ENCODE measurements at places on chromosomes 6 and 20.

GRCh38 chr6:14743474-14744211 lies 502.2 kb upstream of the JARID2 start:
- DNase-seq: peak; percentile 100

GRCh38 chr6:81933608-81934051 lies 181.1 kb upstream of the TENT5A start:
- peak; percentile 58 for DNase-seq

GRCh38 chr6:170067181-170067641 lies 223.7 kb downstream of the DLL1 start:
- no peak for DNase-seq

- peak; percentile 1 for DNase-seq
Measured at GRCh38 chr6:25883991-25884390, 9.9 kb upstream of the SLC17A3 start.

- no peak for DNase-seq
Measured at GRCh38 chr20:63477061-63477616, 4.7 kb upstream of the KCNQ2 start.

- DNase-seq: no peak
Measured at GRCh38 chr20:35001596-35002362, 46.1 kb downstream of the MYH7B start.

DNA sequence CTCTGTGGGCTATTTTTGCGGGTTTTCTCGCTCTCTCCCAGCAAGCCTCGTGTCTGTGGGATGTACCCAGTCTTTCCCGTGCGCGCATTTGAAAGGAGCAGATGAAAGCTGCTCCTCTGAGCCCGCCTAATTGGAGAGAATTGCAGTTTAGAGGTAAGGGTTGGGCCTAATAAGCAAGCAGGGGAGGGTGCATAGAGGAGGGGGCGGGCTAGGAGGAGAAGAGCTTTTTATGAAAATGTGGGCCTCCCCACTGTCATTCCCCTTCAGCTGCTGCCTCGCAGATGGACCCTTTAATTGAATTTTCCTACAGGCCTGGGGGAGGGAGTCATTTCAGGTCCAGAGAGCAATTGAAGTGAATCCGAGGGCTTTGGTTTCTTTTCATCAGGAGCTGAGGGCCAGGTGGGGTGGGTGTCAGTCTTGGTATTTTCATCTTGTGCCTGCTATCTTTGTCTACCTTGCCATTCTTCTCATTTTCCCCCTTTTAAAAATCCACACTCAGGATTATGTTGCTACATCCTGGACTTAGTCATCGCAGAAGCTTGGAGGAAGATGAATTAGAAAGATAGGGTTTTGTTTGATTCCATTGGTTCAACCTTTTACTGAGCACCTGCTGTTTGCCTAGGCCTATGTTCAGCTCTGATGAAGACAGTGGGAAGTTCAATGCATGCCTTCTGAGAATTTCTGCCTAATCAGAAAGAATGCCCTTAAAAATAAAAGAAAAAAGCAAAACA lies 423.4 kb downstream of the CD83 start:
- DNase-seq: peak; percentile 31

DNA sequence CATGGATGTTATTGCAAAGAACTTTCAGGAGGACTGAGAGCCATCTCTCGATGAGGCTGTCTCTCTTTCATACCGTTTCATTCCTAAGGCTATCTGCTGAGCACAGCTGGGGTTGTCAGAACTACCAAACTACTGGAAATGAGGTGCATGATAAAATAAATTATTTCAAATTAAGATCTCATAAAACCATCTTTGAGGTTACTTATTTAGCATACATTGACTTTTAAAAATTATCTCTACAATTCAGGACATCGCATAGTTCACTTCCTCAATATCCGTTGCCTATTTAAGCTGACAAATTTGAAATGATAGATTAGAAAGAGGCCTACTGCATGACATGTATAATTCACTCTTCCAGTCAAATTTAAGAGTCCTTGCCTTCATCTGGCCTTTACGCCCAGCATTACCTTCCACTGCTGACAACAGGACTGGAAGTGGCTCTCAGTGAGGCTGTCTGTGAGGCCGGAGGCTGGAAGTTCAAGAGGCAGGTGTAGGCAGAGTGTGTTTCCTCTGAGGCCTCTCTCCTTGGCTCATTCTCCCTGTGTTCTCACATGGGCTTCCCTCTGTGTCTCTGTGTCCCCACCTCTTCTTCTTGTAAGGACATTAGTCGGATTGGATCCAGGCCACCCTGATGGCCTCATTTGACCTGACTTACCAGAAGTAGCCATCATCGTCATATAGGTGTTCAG lies 12.8 kb upstream of the DUSP22 start:
- DNase-seq: no peak

GRCh38 chr6:133392015-133392414 lies 150.9 kb downstream of the EYA4 start:
- DNase-seq: no peak

GRCh38 chr6:68639826-68640490 lies 4.9 kb downstream of the ADGRB3 start:
- DNase-seq: no peak

- no peak for DNase-seq
Measured at GRCh38 chr6:137745321-137745720, 121.7 kb upstream of the TNFAIP3 start.

DNA sequence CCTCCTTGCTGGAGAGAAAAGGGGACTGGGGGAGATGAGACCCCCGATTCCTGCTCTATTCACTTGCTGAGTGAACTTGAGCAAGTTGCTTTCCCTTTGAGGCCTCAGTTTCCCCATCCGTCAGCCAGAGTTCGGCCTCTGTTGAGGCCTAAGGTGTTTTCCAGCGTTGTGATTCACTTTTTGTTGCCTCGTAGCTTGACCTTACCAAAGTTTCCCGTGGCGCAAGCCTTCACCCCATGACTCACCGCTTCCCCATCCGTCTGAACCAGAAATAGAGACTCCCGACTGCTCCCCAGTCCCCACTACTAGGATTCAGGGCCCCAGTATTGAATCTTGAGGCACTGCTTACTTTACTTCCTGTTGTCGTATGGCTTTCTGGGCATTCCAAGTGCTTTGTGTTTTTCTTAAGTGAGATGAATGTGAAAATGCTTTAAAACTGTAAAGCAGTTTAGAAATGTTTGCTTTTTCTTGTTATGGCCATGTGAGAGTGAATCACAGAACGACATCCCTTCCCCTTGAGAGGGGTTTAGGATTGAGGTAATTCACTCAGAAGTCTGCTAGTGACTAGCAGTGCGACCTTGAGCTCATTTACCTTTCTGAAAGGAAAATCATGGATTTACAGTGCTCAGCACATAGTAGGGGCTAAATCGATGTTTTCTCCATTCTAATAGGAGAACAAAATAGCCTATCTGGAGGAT lies 1.2 kb downstream of the CHMP4B start:
- DNase-seq: peak; percentile 91

DNA sequence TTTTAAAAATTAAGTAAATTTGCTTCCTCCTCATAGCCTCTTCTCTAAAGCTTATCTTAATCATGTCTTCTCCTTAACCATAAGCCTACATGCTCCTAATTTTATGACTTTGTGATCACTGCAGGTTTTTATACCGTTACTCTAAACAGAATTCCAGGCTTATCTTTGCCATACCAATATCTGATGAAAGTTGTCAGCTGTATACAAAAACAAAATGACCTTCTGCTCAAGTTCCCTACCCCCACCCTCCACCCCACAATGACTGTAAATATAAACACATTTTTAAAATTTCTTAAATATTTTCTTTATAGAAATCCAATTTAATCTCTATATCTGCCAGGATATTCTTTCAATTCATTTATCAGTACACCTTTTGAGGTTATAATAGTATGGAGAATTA lies 60.5 kb upstream of the SGK1 start:
- DNase-seq: no peak

GRCh38 chr20:50903353-50904051 lies 27.7 kb downstream of the ADNP start:
- no peak for DNase-seq

DNA sequence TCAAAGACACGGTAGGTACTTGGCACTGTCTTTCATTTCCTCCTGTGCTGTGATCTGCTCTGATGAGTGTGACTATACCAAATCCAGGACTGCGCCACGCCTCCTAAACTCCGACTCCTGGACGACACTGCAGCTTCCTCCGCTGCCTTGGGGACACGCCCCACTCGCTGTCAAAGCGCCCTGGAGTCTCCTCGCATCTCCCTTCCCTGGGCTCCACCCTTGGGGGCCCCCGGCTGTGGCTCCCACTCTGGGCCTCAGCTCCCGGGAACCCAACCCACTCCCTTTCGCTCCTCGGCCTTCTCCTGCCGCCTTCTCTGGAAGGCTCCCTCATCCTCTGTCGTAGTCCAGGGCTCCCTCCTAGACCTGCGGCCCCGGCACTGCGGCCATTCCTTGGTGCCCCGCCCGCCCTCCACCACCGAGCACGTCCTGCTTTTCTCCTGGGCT lies 61.2 kb downstream of the RSPH3 start:
- DNase-seq: no peak

DNA sequence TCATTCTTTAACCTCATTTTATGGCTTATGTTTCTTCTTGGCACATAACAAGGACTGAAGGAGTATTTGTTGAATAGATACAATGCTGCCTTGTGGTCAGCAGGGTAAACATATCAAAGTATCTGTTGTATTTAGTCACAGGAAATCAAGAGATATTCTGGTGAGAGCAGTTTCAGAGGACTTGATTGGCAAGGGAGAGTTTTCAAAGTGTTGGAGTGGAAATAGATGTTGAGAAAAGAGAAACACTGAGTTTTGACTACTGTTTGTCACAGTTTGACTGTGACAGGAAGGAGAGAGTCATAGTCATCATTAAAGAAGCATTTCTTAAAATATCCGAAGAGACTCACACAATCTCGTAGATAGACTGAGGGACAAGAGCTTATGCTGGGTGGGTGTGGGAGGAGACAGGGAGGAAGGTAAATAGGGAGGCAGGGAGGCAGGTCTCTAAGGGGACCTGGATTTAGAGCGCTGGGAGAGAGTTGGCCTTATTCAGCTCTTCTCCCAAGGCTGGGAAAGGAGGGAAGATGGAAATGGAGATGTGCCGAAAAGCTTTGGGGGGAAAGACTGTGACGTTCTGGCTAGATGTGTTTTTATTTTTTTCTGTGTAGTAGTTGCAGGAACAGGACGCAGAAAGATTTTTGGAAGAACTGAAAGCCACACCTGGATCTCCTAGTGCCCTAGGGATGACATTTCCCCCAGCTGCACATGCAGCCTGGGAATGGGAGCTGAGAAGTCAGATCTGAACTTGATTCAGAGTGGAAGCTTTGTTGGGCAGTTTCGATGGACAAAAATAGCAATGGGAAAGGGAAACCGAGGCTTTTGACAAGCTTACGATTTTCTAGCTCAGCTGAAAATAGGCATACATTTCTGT lies 65.0 kb upstream of the IFNGR1 start:
- peak; percentile 19 for DNase-seq

- no peak for DNase-seq
Measured at GRCh38 chr6:148303616-148304015, 39.0 kb upstream of the SASH1 start.

GRCh38 chr6:32146287-32146686 lies 5.5 kb downstream of the PRRT1 start:
- no peak for DNase-seq

GRCh38 chr6:42512579-42512978 lies 51.2 kb upstream of the UBR2 start:
- DNase-seq: no peak

Measured in IMR-90 (cell line).